RPMI7951 (cell line): ENCODE measurements at places on chromosomes 7 and 10. TPM values are rescaled to one million over a fixed set of nuclear protein-coding genes. Genes with fewer than 3 reads are reported as not detected.
A peak's percentile ranks its signal among the peaks of the same experiment; 100 is the strongest.

The LAMB1 gene
- total RNA-seq: 147 and 157 TPM in 2 replicates

The KCND2 gene
- total RNA-seq: not detected in 2 replicates

GRCh38 chr7:124201768-124202349 is 169.0 kb upstream of the TMEM229A start:
- DNase-seq: no peak

DNA sequence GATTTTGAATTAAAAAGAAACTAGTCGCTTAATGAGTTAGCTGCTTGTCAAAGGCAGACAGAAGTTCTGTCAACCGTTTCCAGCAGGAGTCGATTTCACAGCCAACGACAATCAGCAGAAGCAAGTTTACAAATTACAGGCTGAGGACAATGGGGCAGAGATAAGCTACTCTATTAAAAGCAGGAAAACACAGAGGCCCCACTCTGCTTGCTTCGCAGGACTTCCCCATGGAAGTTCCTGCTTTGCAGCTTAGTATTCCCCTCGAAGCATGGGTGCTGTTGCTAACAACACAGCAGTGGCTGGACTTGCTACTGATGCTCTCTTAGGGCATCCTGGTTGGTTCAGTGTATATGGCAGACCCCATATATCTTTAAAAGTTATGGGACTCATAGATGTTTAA is 50.8 kb upstream of the KLF6 start:
- no peak for DNase-seq

DNA sequence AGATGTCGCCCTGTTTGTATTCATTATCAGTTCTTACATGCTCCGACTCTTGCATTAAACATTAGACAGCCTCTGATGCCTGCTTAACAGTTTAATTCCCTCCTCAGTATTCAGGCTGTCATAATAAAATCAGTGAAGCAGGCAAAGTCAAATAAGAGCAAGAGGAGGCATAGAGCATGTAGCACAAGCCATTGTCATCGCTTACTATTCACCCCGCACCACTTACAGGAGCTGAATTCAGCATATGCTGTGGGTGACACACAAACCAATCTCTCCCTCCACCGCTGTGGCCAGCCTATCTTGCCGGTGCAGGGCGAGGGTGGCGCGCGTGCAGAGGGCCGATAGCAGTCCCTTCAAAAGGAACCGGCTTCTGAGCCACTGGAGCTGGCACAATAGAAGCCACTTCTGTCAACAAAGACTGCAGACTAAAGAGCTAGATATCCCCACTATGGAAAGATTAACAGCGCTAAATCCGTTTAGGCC is 433.2 kb upstream of the MGMT start:
- DNase-seq: no peak

- DNase-seq: no peak
These were observed 30.3 kb downstream of the OAT start for GRCh38 chr10:124388476-124388822.

- DNase-seq: no peak
These were observed 58.9 kb upstream of the NUPR2 start for GRCh38 chr7:56174875-56175760.

DNA sequence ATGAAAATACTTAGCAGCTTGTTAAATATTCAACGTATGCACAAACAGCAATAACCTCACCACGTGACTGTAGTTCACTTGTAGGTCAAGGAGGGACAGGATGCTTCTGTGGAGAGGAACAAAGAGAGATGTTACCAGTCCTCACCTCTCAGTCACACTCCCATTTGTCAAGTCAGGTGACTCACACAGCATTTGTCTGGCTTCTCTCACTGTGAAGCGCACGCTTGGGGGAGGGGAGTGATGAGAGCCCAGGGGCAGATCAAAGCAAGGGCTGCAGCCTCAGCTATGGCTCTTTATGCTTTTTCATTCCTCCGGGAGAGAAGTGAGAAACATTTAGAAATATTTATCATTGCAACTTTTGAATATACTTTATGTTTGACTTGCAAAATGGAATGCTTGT is 2.9 kb upstream of the RBM20 start:
- DNase-seq: peak; percentile 42

DNA sequence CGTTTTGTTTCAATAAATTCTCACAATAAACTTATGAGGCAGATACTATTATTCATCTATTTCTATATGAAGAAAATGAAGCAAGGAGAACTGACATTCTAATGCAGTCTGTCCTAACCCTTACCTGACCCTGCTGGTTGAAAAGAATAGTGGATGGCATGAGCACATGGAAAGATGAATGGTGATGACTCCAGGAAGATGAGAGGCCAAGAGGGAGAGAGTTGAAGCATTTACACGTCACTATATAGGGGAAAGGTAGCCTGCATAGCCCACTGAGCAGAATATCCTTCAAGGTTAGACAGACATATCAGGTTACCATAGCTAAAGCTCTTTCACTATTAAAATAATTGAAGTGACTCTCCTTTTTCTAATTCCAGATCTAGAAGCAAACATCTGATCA is 163.9 kb upstream of the CDK1 start:
- no peak for DNase-seq

- DNase-seq: no peak
These were observed 95.5 kb downstream of the NKX6-2 start for GRCh38 chr10:132690401-132690800.
